H4 (cell line): ENCODE measurements at places on chromosomes 6 and 20. TPM values are rescaled to one million over a fixed set of nuclear protein-coding genes. Genes with fewer than 3 reads are reported as not detected.

GRCh38 chr6:143276436-143276835 is 174.1 kb downstream of the ADAT2 start:
- no peak for DNase-seq

DNA sequence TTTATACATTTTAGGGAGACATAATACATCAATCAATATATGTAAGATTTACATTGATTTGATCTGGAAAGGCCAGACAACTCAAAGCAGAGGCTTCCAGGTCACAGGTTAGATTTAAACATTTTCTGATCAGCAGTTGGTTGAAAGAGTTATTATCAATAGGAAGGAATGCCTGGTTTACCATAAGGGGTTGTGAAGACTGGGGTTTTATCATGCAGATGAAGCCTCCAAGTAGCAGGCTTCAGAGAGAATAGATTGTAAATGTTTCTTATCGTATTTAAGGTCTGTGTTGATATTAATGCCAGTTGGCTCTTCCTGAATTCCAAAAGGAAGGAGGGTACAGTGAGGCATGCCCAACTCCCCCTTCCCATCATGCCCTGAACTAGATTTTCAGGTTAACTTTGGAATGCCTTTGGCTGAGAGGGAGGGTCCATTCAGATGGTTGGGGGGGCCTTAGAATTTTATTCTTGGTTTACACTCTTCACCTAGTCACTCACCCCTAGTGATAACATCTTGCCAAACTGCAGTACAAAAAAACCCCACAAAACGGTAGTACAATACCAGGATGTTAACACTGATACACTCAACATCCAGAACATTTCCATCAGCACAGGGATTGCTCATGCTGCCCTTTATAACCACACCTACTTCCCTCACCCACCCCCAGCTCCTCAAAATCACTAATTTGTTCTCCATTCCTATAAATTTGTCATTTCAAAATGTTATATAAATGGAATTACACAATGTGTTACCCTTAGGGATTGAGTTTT is 259.6 kb upstream of the PLN start:
- no peak for DNase-seq

- DNase-seq: no peak
These were observed 58.0 kb downstream of the GFOD1 start for GRCh38 chr6:13429406-13429753.

DNA sequence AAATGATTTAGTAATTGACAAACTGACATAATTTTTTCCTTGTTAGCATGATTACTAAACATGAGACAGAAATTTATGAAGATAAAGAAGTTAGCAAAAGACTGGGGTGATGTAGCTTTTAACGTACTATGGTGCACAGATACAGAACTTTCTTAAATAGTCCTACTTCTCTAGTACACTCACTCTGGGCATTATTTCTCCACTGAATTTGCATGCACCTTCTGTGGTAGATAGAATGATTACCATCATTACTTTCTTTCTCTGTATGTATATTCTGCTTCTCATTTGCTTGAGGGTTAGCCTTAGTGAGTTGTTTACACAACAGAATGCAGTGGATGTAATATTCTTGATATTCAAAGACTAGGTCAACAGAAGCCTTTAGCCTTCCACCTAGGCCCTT is 173.1 kb upstream of the EPHA7 start:
- no peak for DNase-seq

GRCh38 chr6:52415917-52416628 is 4.1 kb upstream of the EFHC1 start:
- no peak for DNase-seq

Gene HLA-G
- not detected in 2 replicates for total RNA-seq

- no peak for DNase-seq
These were observed 5.4 kb downstream of the DXO start for GRCh38 chr6:31966506-31966905.

DNA sequence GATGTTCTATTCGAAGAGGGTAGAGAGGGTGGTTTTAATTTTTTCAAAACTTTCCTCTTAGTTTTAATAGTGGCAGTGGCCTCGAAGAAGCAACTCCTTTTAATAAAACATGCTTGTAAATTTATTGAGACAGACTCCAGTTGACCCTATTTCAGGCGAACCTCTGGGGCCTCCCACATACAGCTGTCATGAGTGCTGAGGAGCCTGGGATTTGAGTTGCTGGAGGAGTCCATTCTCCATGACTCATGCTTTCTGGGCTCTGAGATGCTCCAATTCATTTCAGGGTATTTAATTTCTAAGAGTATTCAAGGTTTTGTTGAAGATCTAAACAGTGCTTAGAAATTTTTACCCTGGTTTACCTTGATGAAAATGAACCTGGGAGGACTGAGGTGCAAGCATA is 580.4 kb downstream of the CBLN4 start:
- no peak for DNase-seq

Gene MYCT1
- not detected in 2 replicates for total RNA-seq

Gene RSPO3
- 0.10 TPM in 1 of 2 replicates, not detected in the other for total RNA-seq

GRCh38 chr20:44087857-44088120 is 99.2 kb downstream of the JPH2 start:
- DNase-seq: no peak

- DNase-seq: peak; percentile 12
These were observed 849 bp downstream of the GSTA4 start for GRCh38 chr6:52994031-52994838.

DNA sequence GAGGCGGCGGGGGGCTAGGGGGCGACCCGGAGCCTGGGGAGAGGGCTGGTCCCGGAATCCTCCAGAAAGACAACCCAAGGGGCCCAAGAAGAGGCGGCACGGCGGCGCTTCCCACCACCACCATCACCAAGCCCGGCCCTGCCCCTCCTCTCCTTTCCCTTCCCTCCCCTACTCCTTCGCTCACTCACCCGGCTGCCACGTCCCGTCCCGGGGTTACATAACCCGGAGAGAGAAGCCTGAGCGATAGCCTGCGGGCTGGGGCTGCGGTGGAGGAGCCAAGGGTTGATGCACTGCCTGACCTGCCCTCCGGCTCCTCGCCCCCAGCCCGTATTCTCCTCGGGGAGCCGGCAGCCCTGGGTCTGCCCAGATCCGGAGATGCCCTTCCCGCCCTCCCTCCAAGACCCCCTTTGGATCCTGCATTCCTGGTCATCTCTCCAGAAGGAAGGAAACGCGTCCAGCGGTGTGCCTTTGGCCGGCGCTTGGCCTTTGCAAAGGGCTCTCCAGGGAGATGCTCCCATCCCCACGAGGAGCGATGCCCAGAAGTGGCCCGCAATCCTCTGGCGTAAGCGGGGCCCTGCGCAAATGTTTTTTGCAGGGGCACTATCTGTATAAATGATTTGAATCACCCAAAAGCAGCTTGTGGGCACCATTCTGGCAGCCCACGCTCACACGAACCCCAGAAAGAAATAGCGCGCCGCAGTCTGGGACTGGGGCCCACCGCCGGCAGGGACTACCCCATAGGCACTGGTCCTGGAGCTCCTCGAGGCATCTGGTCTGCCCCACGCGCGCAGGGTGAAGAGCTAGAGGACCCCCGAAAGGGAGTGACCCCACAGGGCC is 4.6 kb upstream of the CPXM1 start:
- DNase-seq: no peak

GRCh38 chr6:124747349-124747748 is 214.9 kb upstream of the RNF217 start:
- no peak for DNase-seq

DNA sequence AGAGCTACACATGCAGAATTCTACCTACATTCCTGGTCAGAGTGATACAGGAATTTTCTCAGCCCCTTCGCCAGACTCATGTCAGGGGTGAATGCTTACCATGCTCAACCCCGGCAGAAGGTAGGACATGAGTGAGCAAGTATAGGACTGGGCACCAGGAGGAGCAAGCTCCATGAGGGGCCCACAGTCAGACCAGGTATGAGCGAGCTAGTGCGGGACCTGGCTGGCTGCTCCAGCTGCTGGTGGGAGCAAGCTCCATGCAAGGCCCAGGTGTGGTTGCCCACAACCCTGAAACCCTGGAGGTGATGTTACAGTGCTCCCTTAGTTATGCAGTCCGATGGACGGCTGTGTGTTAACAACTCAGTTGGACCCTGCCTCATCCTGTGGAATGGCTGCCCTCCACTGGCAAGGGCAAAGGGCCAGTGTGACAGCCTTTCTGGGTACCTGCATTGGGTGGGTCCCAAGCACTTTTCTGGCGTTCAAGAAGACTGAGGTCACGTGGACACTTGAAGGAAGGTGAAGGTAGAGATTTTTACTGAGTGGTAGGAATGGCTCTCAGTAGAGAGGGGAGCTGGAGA is 503.5 kb upstream of the CITED2 start:
- no peak for DNase-seq

DNA sequence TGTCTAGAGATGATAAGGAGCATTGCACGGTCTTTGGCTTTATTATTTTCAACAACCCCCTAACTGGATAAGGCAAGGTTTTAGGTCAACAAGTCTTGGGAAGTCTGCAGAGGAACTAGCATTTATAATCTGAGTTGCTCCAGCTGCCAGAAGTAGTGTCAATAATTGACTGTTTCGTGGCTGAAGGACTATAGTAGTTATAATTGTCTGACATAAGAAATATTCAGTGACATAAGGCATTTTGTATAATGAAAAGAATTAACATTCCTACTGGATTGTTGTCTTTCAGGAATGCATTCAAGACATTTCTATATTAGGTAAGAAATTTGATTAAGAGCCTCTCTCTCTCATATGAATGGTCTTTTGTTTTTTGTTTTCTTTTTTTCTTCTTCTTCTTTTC is 136.9 kb upstream of the SGK1 start:
- DNase-seq: no peak

- DNase-seq: no peak
These were observed 100.9 kb upstream of the FOXP4 start for GRCh38 chr6:41445261-41445660.

GRCh38 chr20:62025832-62026563 is 39.7 kb downstream of the TAF4 start:
- DNase-seq: no peak

GRCh38 chr6:155867682-155868081 is 412.0 kb upstream of the NOX3 start:
- no peak for DNase-seq

Gene NCR2
- not detected in 2 replicates for total RNA-seq

- peak; percentile 29 for DNase-seq
These were observed 55.9 kb downstream of the ANKEF1 start for GRCh38 chr20:10090588-10091166.

DNA sequence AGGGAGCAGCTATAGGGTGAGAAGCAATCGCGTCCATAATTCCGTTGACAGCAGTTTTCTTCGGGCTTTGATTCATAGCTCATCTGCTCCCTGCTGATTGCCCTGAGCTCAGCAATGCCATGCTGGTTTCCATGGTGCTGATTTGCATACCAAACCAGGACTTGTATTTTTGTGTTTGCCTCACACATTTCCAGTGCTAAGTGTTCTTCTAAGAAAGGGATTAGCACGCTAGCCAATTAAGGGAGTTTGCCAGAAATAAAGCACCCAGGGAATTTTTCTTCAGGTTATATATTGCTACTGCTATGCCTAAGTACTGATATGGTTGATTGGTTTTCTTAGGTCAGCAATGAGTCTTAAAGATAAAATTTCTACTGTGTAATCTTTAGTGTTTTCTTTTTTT is 177.6 kb downstream of the PLCB1 start:
- no peak for DNase-seq
